Pons (tissue), 1 donor: ENCODE measurements at places on chromosomes 1 and 21.

DNA sequence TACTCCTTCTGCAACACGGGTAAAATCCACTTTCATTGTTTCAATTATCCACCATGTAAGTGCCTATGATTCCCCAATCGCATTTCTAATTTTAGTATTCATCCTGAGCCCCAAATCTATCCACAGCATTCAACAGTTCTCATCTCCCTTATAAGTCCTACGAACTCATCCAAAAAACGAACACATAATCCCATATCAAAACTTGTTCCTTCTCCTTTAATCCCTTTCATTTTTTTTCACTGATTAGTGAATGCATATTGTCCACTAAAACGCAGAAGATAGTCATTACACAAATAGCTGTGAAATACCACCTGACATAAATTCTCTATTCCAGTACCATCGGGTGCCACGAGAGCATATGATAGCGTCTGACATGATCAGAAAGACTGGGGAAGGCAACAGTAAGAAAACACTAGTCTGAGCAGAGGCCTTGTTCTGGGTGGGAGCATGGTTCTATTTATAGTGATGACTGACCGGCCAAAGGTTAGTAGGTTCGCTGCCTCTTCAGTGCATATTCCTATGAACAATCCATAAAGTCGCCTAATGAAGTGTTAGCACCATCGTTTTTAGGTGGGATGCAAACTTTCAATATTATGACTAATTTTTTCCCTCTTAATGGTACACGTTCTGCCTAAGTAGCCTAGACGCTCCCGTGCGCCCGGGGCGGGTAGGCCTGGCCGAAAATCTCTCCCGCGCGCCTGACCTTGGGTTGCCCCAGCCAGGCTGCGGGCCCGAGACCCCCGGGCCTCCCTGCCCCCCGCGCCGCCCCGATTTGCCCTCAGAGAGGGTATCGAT, 648 bp downstream of the ATP5PF start:
- DNase-seq: peak; percentile 38

GRCh38 chr1:245212221-245212710, 57.5 kb downstream of the KIF26B start:
- DNase-seq: no peak

DNA sequence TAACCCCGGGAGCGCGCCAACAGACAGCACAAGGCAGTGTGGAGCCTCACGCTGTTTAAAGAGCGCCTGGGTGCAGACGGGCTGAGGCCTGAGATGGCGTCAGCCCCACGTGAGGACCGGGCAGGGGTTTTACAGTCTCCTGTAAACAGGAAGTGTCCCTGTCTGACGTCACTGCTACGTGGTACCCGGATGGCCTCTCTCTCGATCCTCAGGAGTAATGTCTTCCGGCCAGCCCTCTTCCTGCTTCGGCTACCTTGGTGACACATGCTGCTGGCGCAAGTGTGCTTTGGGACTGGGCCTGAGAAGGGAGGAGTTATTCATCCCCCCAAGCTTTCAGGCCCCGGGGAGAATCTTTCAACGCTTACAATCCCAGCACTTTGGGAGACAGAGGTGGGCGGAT, 41.2 kb downstream of the CNST start:
- no peak for DNase-seq

GRCh38 chr1:207946756-207947155, 35.8 kb upstream of the CD34 start:
- no peak for DNase-seq

DNA sequence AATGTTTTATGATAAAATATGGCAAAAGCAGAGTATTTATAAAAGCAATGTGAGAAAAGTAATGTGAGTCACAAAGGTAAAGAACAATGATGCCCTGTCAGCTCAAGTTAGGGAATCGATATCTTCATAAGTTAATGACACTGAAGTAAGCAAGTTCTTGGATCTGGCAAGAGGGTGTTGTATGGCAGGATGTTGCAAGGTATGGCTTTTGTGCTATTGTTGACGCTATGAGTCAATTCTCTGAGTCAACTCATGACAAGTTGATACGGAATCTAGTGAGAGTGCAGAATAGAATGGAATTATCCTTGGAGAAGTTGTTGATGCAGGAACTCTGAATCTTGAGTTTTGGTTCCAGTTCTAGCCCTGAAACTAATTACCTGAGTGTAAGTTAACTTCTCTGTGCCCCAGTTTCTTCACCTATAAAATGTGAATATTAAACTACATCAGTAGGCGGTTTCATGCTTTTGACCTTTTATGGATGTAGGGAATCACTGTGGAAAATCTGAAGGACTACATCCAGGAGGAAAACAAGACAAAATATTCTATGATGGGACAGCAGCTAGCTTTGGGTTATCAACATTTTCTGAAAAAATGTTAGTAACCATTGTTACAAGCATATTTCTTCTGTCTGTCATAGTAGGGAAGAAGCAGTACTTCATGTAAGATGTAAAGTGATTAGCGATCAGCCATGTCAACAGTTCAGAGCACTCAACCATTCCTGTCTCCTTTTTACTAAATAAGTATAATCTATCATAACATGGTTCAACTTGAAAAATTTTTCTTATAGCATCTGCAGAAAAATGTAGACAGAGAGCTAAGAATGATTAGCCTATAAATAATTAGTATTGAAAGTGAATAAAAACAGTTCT, 96.9 kb downstream of the ATP6V1G3 start:
- no peak for DNase-seq

GRCh38 chr1:206507284-206508129, at the start of gene RASSF5:
TSS of gene RASSF5 (plus strand) at chr1:206507531. CDS start at chr1:206507603, 72 bp downstream.
- DNase-seq: no peak

GRCh38 chr1:35835398-35835797, 27.6 kb downstream of the AGO4 start:
- DNase-seq: no peak

- DNase-seq: peak; percentile 84
Measured at GRCh38 chr1:200362421-200362820, 47.4 kb downstream of the ZNF281 start.

DNA sequence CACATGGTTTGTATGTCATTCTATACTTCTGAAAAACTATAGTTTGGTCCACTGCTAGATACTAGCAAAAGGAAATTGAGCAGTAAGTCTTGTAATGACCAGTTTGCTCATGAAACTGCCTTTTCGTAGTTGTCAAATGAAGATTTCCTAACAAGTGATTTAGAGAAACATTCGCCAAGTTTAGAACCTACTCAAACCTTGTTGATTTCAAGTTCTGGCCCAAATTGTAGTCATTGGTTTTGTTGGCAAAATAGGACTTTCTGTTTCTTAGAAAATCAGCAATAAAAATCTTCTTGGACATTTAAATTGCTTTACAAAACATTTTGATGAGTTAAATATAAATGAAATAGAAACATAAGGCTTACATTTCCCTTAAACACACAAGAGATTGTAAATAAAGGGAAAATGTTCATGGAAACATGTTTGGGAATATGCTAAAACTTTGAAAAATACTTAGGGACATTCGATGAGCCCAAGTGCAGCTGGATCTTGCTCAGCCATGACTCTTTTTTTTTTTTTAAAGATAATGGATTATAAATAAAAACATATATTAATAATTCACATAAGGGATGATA, 178.5 kb upstream of the LYPLAL1 start:
- no peak for DNase-seq

DNA sequence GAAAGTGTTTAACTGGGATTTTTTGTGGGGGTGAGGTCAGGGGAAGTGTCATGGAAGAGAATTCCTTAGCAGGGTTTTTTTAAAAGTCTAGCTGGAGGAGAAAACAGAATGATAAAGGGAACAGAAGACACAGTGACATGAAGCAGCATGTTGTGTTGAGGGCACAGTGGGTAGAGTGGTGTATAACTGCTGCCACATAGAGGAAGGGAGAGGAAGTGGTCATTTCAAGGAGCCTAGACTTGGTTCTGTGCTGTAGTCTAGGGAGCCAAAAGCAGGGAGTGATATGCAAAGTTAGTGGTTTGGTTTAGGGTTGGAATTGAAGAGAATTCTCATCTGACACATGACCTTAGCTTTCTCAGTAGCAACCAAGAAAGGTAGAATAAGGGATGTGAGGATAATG, 10.2 kb downstream of the EEIG2 start:
- DNase-seq: peak; percentile 68

- no peak for DNase-seq
Measured at GRCh38 chr1:63674865-63675419, 81.7 kb downstream of the PGM1 start.

DNA sequence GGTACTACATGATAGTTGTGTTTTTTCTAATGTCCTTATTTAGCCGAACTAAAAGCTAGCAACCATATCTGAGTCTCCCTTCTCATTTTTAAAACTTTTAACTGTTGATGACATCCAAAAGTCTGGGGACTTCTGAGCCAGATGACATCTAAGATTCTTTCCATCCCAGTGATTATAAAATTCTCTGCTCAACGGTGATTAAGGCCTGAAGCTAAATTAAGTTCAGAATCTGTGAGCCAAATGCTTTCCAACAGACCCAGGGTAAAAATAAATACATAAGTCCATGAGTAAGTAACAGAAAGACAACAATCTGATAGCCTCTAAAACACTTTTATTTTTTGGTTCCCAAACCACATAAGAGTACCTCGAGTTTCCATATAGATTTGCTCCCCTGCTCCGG, 13.1 kb upstream of the PTP4A2 start:
- DNase-seq: no peak

DNA sequence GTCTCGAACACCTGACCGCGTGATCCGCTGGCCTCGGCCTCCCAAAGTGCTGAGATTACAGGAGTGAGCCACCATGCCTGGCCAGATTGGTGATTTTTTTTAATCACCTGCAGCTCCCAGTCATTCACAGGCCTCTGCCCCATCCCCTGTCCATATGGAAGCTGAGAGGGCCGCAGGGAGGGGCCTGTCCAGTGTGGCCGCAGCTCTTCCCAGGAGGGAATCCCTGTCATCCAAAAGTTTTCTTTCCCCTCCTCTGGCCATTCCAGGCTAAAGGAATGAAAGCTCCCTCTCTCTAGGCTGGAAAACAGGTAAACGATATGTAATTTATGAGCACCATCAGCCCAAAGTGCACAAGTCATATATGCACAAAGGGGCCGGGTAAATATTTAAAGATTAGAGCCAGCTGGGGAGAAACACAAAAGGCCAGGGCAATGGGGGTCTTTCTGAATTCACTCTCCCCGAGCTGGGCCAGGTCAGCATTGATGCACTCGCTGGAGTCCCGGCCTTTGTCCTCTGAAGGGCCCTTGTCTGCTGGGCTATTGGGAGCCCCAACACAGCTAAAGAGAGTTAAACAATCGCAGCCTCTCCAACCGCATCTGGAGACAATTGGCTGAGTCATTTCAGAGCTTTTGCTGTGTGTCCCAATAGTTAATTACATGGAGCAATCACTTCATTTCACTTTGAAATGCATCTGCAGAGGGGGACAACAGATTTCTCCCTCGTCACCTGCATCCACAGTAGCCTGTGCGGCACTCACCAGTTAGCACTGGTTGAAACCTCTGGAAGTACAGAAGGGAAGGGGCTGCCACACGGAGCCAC, 3.8 kb upstream of the HES3 start:
- DNase-seq: no peak

- DNase-seq: no peak
Measured at GRCh38 chr1:178354816-178355215, 141.9 kb downstream of the CLEC20A start.

GRCh38 chr1:239426821-239427475, 40.6 kb downstream of the CHRM3 start:
- DNase-seq: no peak

DNA sequence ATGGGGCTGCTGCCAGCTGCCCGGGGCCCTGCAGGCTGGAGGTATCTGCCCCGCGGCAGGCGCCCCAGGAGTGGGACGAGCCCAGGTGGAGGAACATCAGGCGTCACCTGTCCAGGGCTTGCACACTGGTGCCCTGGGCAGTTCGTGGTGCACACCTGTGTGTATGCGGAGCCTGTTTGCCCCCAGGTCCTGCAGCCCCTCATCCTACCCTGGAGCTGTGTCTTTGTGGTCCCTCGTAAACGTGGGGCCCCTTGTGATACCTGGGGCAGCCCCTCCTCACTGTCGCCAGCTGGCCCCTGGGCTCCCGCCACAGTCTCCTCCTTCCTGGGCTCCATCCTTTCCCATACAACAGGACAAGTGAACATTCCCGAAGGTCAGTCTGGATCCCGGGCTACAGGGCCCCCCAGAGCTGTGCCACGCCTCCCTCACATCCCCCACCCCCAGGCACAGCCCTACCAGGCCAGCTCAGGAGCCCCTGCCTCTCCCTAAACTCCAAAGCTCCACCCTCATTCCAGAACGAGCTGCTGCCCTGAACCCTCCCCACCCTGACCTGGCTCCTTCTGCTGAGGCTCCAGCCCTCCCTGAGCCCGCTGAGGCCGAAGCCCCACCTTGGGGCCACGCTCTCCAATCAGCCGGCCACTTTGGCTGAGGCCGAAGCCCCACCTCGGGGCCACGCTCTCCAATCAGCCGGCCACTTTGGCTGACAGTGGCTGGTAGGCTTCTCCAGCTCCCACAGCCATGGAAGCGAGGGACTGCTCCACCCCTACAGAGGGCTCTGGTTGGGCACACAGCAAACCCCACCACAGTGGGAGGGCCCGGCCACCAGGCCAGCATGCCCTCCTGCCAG, 42.6 kb downstream of the UBE2G2 start:
- DNase-seq: no peak
